ENCODE measurements at places on chromosomes 13 and 19.

GRCh38 chr19:55753401-55753800, 5.5 kb upstream of the RFPL4A start:
- no peak for DNase-seq

DNA sequence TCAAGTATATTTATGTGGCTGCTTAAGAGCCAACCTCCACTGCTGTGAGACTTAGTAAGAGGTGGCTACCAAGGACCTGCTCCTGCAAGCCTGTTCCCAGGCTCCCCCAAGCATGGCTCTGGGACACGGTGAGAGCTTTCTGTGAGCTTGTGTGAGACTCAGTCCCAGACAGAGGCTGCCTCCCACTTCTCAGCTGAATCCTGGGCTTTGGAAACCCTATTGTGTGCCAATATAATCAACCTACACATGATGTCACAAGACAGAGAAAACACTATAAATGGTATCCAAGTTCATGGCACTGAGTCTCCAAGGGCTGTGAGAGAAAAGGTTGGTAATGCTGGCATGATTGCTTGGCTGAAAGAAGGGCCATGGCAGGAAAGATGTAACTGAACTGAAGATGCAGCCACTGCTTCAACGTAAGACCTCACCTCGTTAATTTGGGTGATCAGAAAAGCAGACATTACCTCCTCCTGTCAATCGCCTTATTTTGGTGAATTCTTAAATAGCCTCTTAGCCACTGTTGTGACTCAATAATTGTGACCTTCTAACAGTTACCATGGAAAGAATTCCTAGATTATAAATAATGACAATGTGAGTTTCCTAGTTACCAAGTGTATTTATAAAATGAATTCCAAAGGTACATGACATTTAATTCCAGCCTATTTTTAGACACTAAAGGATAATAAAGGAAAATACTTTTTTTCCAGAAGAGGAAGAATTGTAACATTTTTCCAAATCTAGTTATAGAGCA, 332.0 kb downstream of the IRS2 start:
- DNase-seq = no peak

GRCh38 chr13:111468037-111468959, 147.9 kb downstream of the TEX29 start:
- DNase-seq = no peak

DNA sequence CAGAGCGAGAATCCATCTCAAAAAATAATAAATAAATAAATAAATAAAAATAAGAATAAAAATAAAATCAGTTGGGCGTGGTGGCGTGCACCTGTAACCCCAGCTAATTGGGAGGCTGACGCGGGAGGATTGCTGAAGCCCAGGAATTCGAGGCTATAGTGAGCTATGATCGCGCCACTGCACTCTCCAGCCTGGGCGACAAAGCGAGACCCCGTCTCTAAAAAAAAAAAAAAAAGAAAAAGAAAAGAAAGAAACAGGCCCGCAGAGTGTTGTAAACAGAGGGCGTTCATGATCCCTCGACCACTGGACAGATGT, 5.4 kb downstream of the SERTAD1 start:
- DNase-seq = no peak

- DNase-seq = no peak
Observed at GRCh38 chr13:88675347-88675996, 1004.3 kb downstream of the SLITRK5 start.

DNA sequence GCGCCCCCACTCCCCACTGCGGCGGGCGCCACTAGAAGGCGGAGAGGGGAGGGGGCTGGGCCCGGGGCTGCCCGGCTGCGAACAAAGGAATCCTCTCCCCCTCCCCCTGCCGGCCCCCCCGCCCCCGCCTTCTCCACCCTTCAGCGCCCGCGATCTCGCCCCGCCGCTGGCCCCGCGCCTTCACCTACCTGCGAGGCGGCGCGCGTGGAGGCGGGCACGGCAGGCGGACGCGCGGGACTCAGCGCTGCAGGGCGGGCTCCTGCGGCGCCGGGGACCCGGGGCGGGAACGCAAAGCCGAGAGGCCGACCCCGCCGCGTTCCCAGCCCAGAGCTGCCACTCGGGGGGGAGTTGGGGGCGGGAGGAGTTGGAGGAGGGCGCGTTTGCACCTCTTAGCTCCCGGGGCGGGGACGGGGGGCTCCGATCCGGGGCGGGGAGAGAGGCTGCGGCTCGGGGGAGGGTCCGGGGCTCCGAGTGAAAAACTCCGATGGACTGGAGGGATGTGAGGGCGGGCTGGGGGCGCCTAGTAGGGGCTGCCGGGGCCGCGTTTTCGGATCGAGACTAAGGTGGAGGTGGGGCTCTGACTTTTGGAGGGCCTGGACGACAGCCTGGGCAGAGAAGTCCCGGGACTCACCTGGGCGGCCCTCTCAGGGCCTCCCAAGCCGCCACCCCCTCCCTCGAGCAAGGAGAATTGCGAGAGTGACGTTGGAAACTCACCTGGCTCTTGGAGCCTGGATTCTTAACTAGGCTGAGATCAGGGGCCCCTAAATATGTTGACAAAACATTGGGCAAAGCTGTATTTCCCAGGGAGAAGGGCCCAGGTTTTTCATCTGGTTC, at the start of gene FBN3:
Gene FBN3 (minus strand): TSS at position 332 of the 834 bp plus-strand sequence. CDS start 2,112 bp downstream, outside the sequence.
- no peak for DNase-seq

DNA sequence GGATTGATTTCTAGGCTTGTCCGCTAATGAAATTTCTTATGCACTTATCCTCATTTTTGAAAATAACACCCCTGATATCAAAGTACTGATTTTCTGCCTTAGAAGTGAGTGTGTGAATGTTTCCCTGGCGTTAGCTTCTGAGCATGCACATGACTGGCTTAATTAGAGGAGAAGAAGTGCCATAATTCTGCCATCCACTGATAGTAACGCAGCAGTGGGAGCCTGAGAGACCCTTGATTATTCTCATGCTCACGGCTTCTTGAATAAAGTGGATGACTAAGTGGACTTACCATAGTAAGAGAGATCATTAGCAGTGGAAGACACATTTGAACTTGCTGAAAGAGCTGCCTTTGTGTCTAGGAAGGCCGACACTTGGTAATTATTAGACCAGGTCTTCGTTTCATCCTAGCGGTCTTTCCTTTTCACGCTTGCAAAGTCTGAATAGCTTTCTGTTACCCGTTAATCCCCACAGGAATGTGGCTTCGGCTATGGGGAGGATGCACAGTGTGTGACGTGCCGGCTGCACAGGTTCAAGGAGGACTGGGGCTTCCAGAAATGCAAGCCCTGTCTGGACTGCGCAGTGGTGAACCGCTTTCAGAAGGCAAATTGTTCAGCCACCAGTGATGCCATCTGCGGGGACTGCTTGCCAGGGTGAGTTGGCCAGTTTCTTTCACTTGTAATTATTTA, 45.3 kb downstream of the TNFRSF19 start:
- no peak for DNase-seq

GRCh38 chr13:21478881-21479808, 20.0 kb upstream of the ZDHHC20 start:
- peak; percentile 45 for DNase-seq

GRCh38 chr19:13212759-13213330, 62.6 kb downstream of the IER2 start:
- peak; percentile 46 for DNase-seq

- no peak for DNase-seq
Observed at GRCh38 chr19:35846038-35846668, 6.2 kb downstream of the NPHS1 start.

- DNase-seq = no peak
Observed at GRCh38 chr19:33902802-33903488, 106.3 kb downstream of the KCTD15 start.

GRCh38 chr13:66359910-66360552, 870.1 kb downstream of the PCDH9 start:
- DNase-seq = no peak

DNA sequence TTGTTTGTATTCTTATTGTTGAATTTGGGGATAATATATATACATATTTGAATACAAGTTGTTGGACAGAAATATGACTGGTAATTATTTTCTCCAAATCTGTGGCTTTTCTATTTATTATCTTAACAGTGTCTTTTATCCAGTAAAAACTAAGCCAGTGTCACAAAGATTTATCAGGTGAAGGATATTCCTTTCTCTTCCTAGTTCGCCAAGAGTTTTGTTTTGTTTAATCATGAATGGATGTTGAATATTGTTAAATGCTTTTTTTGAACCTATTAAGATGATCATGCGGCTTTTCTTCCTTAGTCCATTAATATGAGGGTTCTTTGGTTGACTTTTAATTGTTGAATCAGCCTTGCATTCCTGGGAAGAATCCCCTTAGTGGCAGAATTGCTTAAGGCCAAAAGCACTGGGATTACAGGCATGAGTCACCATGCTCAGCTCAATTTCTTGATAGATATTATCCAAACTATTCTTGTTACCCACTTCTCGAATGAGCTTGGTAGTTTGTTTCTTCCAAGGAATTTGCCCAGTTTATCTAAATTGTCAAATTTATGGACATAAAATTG, 53.3 kb downstream of the TEX26 start:
- DNase-seq = no peak

DNA sequence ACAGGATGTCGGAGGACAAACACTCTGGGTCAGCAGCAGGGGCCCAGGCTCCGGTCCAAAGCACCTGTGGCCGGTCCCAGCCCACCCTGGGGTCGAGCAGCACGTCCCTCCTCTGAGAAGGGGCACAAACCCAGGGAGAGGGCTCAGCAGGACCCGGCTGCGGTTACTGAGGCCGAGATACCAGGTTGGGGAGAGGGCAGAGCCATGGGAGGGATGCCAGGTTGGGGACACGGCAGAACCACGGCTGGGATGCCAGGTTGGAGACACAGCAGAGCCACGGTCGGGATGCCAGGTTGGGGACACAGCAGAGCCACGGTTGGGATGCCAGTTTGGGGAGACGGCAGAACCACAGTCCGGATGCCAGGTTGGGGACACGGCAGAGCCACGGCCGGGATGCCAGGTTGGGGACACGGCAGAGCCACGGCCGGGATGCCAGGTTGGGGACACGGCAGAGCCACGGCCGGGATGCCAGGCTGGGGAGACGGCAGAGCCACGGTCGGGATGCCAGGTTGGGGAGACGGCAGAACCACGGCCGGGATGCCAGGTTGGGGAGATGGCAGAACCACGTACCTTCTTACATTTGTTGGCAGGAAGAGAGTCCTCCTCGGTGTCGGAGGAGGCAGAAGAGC, 18.5 kb downstream of the MIER2 start:
- DNase-seq = no peak

- DNase-seq = no peak
Observed at GRCh38 chr19:11265785-11266236, 3.5 kb upstream of the DOCK6 start.

DNA sequence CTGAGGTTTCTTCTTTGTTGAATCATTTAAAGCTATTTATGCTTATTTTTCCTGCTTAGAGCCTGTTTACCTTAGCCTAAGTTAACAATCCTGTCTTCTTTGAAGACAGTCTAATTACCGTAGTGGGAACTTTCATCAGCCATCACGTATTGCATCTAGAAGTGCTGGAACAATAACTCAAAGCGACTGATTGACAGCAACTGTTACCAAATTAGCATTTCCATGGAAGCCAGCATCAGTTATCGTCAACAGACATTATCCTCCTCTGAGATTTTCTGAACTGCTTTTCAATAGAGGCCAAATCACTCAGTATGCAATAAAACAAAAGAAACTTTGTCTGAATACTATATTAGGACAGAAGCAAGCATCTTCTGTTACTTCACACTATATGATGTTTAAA, 433.3 kb upstream of the SLITRK1 start:
- DNase-seq = no peak

GRCh38 chr13:85080691-85081090, 718.5 kb downstream of the SLITRK6 start:
- DNase-seq = no peak
